ENCODE measurements at places on chromosomes 2 and 18.

DNA sequence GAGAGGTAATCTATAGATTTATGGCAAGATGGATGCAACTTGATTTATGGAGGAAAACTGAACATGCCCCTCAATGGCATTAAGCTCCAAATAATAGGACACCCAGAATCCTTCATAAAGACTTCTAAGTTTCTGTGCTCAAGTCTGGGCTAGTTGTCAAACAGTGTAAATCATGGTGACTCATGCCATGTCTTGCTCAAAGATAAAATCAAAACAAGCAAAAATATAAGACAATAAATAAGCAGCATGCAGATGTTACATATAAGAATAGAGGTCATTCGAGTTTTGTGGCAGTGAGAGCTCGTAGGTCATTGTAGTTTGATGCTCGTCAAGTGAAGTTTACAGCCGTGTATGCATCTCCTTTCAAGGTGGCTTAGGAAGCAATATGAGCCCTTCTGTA lies 403.2 kb downstream of the THSD7B start:
- DNase-seq: no peak

- no peak for DNase-seq
Observed at GRCh38 chr2:42867093-42868065, 75.0 kb upstream of the HAAO start.

DNA sequence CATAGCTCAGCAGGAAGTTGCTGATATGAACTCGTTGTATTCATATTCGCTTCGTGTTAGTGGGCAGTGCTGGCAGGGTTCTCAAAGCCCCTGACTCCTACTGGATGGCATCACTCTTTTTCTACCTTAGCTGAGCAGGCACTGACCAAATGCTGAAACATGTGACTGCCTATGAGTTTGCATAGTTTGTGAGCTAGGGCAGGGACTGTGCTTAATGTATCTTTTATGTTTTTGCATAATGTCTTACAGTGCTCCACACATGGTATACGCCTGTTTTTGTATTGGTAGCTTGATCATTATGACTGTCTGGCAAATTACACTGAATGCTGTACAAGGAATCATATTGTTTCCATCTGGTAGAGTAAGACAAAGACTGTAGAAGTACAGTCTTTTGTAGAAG lies 305.3 kb downstream of the PARD3B start:
- no peak for DNase-seq

DNA sequence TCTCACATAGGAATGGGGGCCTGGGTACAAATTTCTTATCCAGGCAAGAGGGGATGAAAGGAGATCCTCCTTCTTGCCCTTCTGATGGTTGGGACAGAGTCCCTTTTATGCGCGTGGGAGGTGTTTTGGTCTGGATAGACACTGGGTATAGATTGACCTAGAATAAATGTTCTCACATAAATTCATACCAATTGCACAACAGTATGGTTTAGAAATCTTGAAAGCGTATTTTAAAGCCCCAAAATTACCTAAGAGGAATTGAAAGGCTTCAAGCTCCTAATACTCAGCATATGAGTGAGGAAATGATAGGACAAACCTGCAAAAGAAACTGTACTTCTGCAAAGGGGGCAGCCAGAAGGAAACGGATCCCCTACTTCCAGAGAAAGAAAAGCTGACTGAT lies 2.6 kb upstream of the BCL2 start:
- no peak for DNase-seq

DNA sequence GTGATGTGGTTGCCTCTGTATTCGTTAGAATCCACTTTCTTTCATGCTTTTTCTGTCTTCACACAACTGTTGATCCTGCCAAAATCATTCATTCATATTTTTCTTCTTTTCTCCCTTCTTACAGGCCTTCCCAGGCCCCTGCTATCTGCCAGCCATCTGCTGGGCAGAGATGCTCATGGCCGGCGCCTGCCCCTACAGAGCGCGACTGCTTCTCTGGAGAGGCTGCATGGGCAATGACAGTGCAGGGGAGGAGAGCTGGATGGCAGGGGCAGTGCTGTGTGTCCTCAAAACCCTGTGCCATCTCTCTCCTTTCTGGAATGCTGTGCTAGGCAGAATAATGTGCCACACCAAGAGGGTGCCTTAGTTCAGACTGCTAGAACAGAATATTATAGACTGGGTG lies 125.2 kb downstream of the INHBB start:
- DNase-seq: no peak

GRCh38 chr18:56468396-56468795 lies 170.0 kb downstream of the TXNL1 start:
- no peak for DNase-seq

GRCh38 chr18:75478996-75479880 lies 51.7 kb upstream of the SMIM21 start:
- peak; percentile 58 for DNase-seq

GRCh38 chr2:69734035-69734611 lies 7.8 kb upstream of the ANXA4 start:
- DNase-seq: no peak

DNA sequence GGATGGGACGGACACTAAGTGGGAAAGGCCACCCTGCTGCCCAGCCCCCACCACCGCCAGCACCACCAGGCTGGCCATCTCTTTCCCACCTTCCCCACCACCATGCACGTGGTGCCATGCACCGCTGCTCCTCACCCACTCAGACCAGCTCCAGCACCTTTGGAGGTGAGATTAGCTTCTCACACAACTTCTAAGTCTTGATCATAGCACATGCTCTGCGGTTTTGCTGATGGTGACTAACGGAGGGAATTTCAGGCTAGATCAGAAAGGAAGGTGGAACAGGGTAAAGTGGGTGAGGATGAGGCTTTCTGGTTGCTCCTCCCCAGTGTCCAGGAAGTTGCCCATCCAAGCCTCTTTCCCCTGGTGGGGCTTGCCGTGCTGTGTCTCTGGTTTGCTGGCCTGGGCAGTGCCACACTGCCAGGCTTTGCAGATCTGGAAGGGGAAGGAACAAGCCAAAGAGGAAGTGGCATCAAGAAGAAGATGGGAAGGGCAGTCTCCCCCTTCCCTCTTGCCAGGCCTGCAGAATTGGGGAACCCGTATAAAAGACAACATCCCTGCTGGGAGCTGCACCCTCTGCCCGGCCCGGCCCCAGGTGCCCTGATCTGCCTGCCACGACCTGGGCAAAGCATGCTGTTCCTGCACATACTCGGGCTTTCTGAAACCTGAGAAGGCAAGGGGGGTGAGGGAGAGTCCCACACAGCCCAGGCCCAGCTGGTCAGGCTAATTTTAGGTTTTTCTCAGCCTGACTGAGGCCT lies 44.3 kb upstream of the CAB39 start:
- DNase-seq: peak; percentile 54

DNA sequence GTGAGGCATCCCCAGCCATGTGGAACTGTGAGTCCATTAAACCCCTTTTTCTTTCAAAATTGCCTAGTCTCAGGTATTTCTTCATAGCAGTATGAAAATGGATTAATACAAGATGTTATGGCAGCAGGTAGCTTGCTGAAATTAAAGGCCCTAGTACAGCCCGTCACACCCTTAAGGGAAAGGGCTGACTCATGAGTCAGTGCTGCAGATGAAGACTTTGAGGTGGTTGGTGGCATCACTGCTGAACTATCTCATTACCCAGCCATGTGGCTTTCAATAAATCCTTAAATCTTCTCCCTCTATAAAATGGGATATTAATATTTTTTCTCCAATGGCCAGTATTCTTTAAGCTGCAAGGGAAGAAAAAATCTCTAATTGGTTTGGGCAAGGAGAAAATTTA lies 226.1 kb upstream of the CCDC68 start:
- no peak for DNase-seq

DNA sequence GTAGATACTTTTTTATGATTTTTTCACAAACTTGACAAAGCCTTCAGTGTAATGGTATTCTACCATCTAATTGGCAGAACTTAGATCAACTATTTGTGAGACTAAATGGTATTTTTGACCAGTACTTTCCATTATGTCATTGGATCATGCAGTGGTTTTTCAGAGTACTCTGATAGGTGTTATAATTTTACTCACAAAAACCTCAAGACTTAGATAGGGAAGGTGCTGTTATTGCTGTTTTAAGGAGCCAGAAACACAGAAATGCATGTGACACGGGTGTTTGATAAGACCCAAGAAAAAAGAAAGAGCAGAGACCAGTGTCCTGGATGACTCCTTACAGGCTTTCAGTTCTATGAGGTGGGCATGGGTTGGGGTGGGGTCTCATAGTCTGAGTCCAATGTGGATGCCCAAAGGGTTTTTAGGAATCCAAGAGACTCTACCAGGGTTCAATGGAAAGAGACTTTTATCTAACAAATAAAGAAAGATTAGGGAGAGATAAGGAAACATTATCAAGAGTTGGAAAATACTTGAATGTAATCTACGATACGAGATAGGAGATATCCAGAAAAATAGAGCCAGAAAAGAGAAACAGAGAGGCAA lies 31.3 kb downstream of the SP140 start:
- peak; percentile 16 for DNase-seq

DNA sequence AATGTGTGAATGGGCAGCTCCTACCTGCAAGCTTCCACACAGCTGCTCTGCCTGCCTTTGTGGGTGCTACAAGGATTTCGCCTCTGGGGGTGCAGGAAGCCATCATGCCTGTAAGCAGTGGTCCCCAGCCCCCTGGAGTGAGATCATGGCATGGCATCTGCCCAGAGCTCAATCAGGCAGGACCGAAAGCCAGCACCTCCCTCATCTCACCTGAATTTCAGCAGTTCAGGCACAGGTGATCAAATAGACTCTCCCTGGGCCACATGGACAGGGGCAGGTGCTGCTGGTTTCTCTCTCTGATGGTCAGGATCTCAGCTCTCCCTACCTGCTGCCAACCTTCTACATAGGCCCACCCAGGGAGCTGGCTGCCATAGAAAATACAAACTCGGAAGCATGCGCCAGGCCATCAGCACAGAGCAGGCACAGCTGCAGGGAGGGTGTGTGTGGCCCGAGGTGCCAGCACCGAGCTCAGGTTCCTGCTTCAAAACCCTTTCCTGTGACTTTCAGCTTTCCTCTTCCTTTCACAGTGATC lies 133.2 kb upstream of the ID2 start:
- DNase-seq: no peak

DNA sequence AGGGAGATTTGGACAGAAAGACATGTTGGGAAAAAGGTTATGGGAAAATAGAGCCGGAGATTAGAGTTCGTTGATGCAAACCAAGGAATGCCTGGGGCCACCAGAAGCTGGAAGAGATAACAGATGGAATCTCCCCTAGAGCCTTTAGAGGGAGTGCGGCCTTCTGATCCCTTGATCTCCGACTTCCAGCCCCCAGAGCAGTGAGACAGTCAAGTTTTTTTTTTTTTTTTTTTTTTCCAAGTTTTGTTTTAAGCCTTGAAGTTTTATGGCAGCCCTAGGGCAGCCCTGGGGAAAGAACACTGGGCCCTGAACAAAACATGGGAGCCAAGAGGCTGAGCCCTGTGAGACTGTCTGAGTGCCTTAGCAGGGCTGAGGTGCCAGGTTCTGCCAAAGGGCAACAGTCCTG lies 6.5 kb downstream of the DGKD start:
- no peak for DNase-seq

DNA sequence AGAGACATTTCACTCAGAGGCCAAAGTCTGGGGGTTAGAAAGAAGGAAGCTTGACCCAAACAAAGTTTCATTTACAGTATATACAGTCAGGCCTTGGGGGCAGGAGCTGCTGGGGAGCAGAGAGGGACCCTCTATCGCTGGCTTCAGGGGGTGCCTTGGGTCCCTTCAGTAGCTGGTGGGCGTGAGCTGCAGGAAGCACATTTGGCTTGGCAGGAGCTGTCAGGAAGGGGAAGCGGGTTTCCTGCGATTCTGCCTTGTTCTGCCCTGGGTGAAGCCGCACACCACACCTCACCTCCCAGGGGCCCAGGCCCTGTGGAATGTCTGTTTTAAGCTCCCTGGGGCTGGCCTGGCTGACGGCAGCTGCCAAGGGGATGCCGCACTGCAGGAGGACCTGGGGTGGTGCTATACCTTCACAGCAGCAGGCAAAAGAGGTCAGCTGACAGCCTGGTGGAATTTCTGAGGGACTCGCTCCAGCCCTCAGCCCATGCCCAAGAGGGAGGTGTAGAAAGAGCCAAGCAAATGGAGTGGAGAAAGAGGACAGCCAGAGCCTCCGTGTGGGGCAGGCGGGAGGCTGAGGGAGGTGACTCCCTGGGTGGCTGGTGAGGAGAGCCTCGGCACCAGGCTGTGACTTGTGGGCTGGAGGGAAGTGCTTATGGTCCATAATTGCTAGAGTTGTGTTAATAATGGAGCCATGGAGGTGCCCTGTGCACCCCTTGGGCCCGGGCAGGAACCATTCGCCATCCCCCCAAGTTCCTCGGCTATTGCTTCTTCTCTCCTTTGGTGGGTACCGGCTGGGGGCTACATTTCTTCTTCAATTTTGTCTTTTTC lies 43.9 kb downstream of the PSD4 start:
- no peak for DNase-seq

DNA sequence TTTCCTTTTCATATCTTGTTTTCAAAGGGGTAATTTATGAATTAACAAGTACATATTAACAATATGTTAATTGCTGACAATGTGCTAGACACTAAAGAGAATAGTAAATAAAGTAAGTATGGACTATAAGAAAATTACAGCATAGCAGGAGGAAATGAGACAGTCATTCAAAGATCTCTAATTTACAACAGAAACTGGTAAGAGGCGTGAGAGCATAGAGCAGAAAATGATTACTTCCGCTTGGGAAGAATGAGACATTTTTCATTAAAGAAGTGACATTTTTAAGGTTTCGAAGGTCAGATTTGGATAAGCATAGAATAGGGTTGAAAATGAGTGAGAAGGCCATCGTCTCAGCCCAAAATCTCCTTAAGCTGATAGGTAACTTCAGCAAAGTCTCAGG lies 184.4 kb upstream of the SESTD1 start:
- no peak for DNase-seq

DNA sequence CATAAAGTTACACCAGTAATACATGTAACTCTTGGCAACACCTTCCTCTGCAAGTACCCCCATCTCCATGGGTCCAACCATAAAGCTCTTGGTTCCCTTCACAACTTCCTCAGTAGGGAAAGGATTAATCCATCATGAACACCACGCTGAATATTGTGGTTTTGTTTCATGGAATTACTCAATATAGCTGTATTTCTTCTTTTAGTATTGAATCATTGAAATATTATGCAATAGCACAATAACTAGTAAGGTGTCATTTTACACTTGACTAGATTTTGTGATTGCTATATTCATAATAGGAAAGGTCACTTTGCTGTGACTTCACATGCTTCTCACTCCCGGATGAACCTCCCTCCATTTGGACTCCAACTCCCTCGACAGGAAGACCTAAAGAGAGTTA lies 29.7 kb upstream of the PID1 start:
- no peak for DNase-seq

DNA sequence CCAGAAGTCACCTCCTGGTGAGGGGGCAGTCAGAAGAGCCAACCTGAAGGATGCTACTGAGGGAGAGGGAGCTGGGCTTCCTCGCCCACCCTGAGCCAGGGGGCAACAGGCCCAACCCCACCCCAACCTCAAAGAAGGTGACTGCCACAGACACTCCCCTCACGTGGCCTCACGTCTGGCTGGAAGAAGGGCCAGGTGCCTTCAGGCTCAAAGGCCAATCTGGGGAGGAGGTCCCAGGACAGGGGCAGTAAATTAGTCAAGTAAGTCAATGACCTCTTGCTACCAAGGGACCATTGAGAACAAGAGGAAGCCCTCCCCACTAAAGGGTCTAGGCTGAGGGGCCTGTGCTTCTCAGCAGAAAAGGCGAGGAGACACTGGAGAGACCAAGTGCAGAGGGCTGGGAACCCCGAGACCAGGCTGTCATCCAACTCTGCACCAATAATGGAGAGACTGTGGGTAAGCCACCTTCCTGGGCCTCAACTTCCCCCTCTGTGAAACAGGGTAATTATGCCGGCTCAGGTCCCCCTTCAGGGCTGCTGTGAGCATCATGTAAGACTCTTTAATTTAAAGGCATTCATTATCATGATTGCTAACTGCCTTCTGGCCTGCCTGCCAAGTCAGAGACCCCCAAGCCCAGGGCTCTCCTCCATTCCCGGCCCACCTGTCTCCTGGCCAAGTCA lies 20.2 kb upstream of the TNS1 start:
- no peak for DNase-seq
